Activated effector memory CD4-positive, alpha-beta T cell treated with Interleukin-2 at 50 U/mL for 16 hours (primary cell): ENCODE measurements at places on chromosomes 4 and X.

- peak; percentile 2 for DNase-seq
Observed at GRCh38 chrX:43656005-43656494, at the start of gene MAOA. MAOA (plus strand) TSS chrX:43656299; CDS start chrX:43656342, 43 bp downstream.

- DNase-seq = no peak
Observed at GRCh38 chr4:74874753-74875367, 58.1 kb upstream of the PARM1 start.

- no peak for DNase-seq
Observed at GRCh38 chr4:122701965-122702364, 30.5 kb upstream of the BBS12 start.

DNA sequence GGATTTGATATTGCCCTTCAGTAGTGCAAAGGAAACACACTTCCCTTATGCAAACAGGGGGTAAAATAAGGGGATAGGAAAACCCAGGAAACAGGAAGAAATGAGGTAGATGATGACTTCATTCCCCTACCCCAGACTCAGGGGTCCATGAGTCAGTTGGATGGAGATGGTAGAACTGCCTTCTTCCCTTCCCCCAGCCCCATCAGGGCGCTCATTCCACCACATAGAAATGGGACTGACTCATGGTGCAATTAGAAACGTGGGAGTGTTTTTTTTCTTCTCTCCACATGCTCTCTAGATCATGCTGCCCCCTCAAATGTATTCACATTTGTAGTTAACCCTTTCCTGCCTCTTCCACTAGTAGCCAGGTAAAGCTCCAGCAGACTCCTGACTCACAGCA lies 23.1 kb upstream of the ARMCX2 start:
- DNase-seq = no peak

DNA sequence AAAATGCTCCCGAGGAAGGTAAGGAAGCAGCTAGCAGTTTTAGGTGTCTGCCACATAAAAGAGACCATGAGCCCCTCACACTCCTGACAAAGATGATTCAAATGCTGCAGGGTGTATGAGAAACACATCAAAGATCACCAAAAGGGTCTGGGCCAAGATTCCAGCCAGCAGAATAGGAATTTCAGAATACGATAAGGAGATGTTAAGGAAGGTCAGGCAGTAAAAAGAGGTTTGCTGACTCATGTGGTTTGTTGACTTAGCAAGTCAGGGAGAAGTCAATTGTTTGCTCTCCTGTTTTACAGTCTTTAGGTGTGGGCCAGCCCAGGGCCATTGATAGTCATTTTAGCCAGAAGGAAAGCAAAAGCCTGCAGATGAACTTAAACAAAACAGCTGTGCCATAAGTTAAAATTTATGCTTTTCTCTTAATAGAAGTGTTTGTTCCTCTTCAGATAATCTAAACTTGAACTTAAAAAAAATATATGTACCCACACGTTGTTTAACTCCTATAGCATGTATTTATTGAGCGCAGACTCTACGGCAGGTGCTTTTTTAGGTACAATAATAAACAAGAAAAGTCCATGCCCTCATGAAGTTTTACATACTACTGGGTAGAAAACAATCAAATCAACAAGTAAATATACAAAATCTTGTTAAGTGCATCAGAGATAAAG lies 115.6 kb downstream of the CAMK2D start:
- DNase-seq = no peak

DNA sequence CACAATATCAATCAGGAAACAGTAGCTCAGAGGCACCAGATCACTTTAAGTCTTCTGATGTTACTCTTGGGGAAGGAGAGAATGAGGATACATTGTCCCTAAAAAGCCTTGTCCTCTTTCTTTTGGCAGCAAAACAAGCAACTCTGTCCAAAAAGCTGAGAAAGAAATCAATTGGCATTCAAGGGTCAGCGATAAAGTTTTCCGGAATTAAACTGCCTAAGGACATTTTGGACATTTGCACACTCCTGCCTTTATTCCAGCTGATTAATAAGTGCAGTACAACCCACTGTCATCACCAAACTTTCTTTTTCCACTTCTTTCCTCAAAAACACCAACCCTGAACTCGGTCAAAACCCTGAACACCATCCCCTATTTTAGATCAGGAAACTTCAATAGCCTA lies 85.8 kb upstream of the FAM9A start:
- no peak for DNase-seq

DNA sequence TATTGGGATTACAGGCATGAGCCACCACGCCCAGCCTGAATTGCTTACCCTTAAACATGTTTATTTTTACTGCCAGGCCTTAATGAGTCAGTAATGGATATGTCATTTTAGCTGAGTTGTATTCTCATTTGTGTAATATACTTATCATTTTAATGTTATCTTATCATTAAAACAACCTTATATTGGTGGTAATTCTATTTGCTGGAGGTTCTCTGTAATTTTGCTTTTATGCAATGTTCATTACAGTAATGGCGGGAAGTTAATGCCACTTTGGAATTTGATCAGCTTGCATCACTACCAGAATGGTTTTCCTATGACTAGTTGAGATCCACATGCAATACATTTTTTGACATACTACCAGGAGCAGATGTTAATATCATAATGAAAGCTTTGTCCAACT lies 6.3 kb upstream of the PGAM4 start:
- no peak for DNase-seq

DNA sequence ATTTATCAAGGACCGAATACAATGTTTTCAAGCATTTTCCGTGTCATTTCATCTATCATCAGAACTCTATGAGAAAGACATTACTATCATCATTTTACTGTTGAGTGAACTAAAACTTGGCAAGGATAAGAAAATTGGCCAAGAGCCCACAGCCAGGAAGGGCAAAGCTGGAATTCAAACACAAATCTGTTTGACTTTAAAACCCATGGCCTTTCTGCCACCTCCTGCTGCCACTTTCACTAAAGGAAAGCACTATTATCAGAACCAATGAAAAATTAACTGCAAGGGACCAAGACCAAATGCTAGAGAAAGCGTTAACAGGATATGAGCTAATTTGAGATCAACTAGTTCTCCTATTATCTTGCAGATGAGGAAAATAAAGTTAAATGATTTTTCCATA lies 2759.2 kb downstream of the ARAP2 start:
- no peak for DNase-seq

- DNase-seq = no peak
Observed at GRCh38 chr4:173508386-173509035, 21.5 kb downstream of the HAND2 start.

GRCh38 chrX:71652405-71652804 lies 14.9 kb upstream of the LOC101059915 start:
- peak; percentile 16 for DNase-seq

DNA sequence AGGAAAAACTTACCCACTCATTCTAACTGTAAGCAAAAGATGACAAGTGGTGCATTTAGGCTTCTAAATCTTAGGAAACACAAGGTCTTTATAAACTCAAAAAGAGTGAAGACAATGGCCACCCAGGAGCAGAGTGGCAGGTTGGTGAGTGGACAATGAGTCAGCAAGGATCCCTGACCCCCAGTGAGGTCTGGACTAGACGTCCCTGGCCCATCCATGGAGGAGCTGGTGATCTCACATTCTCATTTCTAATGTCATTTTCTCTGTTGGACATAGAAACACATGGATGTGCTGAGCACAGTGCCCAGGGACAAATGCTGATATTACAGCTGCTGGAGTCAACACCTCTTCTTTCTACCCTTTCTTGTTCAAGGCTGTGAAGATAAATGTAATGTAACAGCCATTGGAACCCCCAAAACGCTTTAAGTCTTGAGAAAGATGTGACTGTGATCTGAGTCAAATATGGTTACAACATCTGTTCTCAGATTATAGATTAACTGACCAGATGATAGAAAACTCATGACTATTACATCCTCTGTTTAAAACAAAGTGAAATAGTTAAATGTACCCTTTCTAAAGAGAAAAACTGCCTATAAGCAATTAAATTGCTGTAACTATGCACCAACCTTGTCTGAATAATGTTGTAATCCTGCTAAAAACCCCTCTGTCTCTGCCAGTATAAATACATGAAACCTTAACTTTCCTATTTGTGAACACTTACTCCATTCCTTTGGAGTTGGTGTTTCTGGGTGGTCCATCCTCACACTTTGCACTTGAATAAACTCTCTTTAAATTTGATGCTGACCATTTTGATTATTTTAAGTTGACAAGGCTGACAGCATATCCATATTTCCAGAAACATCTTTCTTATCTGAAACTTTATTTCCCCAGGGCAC lies 92.7 kb downstream of the USP46 start:
- no peak for DNase-seq

- DNase-seq = no peak
Observed at GRCh38 chr4:57554556-57555092, 444.4 kb upstream of the IGFBP7 start.

- no peak for DNase-seq
Observed at GRCh38 chr4:100557306-100557705, 39.5 kb upstream of the EMCN start.

GRCh38 chr4:153060196-153060595 lies 124.1 kb downstream of the FHDC1 start:
- DNase-seq = no peak

GRCh38 chr4:105878668-105879067 lies 16.6 kb upstream of the NPNT start:
- no peak for DNase-seq

GRCh38 chrX:7921750-7922149 lies 5.5 kb downstream of the PNPLA4 start:
- no peak for DNase-seq
